Gastroesophageal sphincter (tissue), 4 donors: ENCODE measurements at places on chromosomes 1 and 21. TPM values are rescaled to one million over a fixed set of nuclear protein-coding genes. Genes with fewer than 3 reads are reported as not detected.
A peak's percentile ranks its signal among the peaks of the same experiment; 100 is the strongest.

The OR2T8 gene
- total RNA-seq, result not detected

The AMY1B gene
- not detected for total RNA-seq

- no peak for ATAC-seq
Measured at GRCh38 chr1:223067914-223068313, 75.1 kb downstream of the TLR5 start.

The C1orf21 gene
- 81.4 TPM for total RNA-seq

The ORC1 gene
- total RNA-seq, result 0.67 TPM

DNA sequence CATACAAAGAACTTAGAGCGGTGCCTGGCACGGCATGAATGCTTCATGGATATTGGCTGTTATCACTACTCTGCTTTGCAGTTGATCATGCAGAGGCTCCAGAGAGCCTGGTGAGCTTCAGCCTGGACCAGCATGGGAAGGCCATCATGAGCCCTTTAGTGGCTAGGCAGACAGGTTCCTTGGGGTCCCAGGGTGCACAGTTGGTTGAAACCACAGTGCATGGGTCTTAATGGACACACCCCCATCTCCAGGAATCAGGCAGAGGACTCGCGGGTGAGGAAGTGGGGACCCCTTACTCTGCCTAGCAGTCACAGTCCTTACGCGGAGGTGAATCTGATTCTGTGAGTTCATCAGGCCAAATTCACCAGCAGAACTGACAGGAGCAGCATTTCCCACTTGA lies 1.1 kb downstream of the GJB5 start:
- no peak for ATAC-seq

DNA sequence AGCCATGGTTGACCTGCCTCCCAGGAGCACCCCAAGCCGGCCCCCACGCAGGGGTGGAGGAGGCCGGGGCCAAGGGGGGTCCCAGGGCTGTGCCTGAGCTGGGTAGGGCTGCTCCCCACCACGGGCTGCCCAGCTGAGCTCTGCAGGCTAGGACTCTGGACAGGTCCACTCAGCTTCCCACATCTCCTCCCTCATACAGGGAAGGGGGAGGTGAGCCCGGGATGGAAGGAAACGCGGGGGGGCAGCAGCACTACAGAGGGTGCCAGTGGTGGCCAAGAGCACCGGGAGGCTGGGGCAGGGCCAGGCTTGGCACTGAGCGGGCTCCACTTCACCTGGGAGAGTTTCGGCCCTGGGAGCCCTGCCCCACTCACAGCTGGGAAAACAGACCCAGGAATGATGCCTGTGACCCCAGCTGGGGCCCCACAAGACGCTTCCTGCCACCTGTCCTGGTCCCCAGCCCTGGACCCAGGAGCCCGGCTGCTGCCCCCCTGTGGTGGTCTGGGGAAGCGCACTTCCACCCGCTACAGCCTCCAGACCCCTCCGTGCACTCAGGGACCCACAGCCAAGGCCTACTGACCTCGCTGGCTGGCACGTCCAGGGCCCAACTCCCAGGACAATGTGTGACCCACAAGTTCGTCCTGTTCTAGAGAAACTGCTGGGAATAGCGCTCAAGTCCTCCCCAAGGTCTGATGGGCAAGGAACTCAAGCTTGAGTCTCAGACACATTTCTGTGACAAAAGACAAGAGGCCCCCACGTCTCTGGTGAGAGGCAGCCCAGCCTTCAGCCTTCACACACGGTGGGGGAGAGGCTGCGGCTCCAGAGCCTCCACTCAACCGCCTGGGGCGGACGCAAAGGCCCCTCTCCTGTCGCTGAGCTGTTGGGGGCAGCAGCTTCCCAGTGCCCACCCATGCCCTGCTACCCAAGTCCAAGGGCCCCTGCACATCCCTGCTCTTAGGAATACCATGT lies 3.0 kb downstream of the AURKAIP1 start:
- peak; percentile 16 for ATAC-seq

DNA sequence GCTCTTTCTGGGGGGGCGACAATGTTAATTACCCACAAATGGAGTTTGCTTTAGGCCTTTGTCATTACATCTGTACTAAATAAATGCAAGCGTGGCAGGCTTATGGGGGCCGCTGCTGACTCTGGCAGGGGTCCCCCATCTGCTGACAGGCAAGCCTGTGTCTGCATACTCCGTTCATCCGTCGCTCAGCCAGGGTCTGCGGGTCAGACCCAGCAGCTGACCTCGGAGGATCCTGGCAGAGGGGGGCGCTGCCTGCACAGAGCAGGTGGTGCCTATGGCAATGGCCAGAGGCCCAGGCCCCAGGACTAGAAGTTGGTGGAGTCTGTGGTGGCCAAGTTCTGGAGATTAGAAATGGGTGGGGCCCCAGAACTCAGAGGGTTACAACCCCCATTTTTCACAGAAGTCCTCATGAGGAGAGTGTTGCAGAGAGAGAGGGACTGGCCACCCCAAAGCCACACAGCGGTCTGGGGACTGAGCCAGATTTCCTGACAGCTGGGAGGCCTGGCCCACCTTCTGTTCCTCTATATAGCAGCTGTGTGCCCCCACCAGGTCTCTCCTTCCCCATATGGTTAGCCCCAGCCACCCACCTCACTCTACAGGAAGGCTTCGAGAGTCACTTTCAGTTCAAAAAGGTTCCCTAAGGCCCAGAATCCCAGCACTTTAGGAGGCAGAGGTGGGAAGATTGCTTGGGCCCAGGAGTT lies 31.0 kb downstream of the TTC39A start:
- ATAC-seq, result no peak

DNA sequence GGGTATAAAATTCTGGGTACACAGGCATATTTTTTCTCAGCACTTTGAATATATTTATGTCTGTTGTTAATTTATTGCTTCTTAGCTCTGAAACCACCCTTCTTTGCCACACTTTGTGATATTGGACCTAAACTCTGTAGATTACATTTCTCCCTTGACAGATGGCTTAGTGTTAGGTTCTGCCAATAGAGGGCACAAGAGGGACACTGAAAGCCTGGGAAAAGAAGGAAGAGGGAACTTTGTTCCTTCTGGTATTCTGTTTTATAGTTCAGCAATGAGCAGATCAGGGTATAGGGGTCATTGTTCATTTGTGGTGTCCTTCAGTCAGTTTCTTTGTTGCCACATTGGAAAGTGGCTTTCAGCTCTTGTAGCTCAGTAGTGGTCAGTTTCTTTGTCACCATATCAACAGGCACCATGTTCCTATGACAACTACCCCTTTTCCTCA lies 423.5 kb upstream of the PROX1 start:
- no peak for ATAC-seq

The LRRN2 gene
- total RNA-seq, result 7.5 TPM

GRCh38 chr21:45091550-45092322 lies 17.4 kb downstream of the ADARB1 start:
- ATAC-seq, result no peak

GRCh38 chr1:222912730-222913129 lies 97.9 kb downstream of the DISP1 start:
- ATAC-seq, result no peak

DNA sequence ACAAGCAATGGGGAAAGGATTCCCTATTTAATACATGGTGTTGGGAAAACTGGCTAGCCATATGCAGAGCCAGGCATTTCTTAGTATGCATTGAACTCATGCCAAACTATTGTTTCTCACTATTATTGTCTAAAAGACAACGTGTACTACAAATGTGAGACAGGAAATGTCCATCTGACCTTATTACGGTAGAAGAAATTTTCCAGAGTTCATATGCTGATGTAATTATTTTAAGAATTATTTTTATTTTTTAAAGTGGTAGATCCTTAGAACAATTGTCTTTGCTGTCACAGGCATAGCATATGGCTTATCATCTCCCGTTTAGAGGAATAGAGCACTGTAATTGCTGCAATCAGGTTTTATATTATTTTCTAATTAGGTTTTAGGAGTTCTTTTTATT lies 75.2 kb upstream of the S1PR1 start:
- no peak for ATAC-seq

DNA sequence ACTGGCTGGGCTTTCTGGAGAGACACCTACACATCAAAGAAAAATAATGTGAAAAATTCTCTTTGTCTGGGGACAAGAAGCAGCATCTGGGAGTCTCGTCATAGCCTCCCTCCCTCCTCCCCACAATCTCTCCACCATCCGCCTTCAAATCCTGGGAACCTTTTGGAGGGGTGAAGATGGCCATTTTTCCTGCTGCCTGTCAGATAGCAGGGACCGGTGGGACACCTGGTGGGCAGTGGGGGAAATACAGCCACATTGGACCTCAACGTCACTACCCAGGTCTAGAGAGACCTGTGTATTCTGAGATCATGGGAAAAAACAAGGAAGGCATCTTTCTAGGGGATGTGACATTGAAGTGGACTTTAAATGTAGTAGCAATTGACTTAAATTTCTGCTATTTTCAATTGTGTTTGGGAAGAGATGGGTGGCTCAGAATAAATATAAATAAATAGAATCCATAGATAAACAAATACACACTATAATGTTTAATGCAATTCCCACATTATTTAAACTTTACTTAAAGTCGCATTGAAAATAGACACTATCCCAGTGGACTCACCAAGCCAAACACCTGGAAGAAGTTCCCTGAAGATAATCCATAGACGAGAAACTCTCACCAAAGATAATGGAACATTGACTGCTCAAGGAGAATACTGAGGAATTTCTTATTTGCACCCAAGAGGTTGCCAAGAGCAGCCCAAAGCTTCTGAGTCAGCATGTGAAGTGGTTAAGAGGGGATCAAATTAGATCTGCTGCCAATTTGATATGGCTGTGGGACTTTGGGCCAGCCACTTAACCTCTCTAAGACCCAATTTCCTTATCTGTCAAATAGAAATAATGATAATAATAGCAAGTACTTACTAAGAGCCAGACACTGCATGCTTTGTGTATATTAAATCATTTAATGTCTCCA lies 147.6 kb upstream of the CAMK1G start:
- ATAC-seq, result peak; percentile 63

DNA sequence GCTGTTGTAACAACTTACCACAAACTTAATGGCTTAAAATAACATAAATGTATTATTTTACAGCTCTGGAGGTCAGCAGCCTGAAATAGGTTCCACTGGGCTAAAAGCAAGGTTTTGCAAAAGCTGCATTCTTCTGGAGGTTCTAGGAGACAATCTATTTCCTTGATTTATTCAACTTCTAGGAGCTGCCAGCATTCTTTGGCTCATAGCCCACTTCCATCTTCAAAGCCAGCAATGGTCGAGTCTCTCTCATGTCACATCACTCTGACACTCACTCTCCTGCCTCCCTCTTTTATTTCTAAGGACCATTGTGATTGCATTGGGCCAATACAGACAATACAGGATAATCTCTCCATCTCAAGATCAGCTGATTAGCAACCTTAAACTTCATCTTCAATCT lies 15.1 kb upstream of the FOXJ3 start:
- no peak for ATAC-seq

The TNFRSF1B gene
- 27.7 TPM for total RNA-seq

The CDKN2C gene
- 44.0 TPM for total RNA-seq

GRCh38 chr1:205013683-205014367 lies 29.2 kb upstream of the CNTN2 start:
- peak; percentile 24 for ATAC-seq

The KRTAP22-1 gene
- not detected for total RNA-seq

The NBPF1 gene
- 24.3 TPM for total RNA-seq

DNA sequence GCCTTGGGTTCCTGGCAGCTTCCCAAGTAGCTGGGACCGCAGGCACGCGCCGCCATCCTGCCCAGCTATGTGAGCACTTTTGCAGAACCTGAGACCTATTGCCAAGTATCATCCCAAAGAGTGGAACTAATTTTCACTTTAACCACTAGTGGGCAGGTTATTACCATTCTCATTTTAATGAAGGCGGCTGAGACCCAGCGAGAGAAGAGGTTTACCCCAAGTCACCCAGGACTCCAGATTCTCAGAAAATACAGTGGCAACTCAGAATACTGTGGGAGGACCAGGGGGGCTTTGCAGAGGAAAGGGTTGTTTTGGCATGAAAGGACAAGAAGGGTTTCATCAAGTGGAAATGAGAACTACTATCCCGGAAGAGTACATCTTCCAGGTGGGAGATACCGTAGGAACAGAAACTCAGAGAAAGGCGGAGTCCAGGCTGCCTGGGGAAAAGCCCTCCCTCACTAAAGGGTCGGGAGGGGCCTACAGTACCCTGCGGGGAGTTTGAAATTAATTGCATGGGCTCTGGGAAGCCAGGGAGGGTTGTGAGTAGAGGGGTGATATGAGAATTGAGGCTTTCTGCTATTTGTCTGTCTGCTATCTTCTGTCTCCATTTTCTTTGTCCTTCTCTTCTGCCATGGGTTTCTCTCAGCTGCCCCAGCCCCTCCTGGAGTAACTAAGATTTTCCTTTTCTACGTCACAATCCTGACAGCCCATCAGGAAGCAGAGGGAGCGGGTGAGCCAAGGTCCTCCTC lies 7.2 kb upstream of the SEMA4A start:
- peak; percentile 54 for ATAC-seq

GRCh38 chr1:53419034-53419433 lies 40.2 kb upstream of the DMRTB1 start:
- no peak for ATAC-seq

- no peak for ATAC-seq
Measured at GRCh38 chr1:42368096-42368795, 12.3 kb upstream of the RIMKLA start.

- ATAC-seq, result no peak
Measured at GRCh38 chr1:85365851-85366250, 89.4 kb upstream of the BCL10 start.

DNA sequence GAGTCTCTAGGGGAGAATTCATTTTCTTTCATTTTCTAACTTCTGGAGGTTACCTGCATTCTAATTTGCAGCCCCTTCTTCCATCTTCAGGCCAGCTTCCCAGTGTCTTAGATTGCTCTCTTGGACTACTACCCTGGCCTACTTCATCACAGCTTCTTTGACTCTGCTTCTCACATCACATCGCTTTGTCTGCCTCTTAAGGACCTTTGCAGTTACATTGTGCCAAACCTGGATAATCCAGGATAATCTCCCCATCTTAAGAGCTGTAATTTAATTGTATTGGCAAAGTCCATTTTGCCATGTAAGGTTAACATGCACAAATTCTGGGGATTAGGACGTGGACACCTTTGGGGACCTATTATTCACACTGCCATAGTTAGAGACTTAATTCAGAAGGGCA lies 18.4 kb downstream of the RNF2 start:
- no peak for ATAC-seq

DNA sequence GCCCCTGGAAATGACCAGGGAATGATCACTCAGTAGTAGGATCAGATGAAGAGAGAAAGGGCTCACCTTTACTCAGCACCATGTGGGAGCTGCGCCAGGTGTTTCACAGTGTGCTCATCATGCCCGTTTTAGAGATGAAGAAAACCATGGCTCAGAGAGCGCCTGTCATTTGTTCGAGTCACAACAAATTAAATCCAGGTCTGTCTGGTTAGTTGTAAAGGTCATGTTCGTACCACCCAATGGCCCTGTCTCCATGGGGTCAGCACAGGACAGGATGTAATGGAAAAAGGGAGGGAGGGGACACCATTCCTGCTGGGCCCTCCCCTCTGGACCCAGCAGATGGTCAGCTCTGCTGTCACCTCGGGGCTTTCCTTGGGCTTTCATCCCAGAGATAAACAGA lies 15.2 kb downstream of the KIRREL1 start:
- no peak for ATAC-seq

The SHCBP1L gene
- not detected for total RNA-seq

GRCh38 chr1:203528063-203528462 lies 34.1 kb downstream of the OPTC start:
- no peak for ATAC-seq

The TNFAIP8L2 gene
- 4.7 TPM for total RNA-seq
